ENCODE measurements at places on chromosomes 7 and 10.

- DNase-seq: no peak
Observed at GRCh38 chr10:78210548-78210947, 176.9 kb downstream of the RPS24 start.

DNA sequence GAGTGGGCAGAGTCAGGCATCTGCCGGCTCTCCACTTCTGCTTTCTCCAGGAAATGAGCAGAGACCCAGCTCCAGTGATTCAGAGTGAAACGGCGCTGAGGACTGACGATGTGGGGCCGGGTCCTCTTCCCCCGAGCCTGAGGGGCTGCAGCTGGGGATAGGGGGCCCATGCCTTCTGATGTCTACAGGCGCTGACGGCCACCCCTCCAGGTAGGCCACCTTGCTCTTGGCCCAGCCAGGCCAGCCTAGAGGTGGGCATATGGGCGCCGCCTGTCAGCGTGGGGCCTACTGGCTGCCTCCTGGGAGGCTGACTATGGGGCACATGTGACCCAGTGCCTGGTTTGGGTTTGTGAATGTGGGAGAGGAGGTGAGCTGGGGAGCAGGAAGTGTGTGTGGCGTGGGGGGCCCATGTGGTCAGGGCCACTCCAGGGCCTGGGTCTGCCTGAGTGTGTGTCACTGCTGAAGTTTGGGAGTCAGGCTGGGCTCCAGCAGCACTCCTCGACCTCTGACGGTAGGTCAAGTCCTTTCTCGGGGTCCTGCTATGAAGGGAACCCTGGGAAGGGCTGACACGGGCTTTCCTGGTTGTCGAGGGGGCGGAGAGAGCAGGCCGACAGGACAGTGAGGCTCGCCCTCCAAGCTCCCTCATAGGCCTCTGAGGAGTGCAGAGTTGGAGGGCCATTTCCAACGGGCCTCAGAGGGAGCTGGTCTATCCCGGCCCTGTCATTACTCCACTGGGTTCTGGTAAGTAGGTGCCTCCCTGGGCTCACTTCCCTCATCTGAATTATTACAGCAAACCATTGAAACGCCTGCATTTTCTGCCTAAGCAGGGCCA, at the start of gene WDFY4:
Gene WDFY4 (plus strand): TSS at position 82 of the 832 bp plus-strand sequence. CDS start 24,860 bp downstream, outside the sequence.
- DNase-seq: no peak

DNA sequence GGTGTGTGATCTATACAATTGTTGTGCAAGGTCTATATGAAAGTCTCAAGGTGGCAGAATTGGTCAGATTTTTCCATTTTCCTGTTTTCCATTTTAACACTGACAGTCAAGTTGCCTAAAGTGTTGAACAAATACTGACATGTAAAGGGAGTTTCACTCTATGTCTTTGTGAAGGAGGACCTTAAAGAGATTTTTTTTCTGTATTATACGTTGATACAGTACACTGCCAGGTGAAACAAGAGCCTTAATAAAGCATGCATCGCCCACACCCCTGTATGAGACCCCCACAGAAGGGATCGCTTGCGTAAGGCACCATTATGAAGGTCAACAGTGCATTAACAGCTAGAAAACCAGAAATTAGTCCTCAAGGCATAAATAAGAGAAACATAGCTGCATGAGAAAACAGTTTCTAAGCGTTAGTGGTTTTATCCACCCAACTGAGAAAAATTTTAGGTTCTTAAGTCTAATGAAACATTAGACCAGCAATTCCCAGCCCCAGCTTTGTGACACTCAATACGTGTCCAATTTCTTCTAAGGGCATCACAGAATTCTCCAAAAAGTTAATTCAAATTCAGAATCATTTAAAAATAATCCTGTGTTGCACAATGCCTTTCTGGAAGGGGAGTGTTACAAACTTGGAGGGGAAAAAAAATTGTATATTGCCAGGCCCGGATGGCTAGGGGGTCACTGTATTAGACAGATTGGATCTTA, 6.9 kb downstream of the KLF6 start:
- DNase-seq: peak; percentile 51

DNA sequence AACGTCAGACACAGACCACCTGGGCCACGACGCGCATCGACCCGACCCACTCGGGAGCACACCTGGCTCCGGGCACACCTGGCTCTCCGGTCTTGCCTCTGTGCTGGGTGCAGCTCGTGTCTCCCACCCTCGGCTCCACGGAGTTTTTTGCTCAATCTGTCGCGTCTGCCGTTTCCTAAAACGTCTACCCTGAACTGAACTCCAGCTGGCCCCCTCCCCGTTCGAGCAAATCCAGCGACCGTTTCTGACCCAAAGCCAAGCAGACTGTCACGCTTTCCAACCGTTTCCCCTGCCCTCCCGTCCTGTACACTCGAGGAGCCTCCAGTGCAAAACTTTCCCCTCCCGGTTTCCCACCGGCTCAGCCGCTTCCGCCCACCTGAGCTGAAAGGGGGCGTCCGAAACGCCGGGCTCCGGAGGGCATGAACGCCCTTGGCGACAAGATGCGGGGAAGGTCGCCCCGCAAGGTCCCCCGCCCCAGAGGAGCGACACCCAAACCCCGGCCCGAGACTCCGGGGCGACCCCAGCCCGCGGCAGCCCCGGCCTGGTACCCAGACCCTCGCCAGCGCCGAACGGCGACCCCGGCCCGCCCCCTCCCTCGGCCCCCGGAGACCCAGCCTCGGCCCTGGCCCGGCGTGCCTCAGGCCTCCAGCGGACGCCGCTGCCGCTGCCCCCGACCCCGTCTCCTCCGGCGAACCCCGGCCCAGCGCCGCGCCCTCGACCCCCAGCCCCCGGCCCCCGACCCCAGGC, 557 bp downstream of the CYTH3 start:
- DNase-seq: peak; percentile 63

DNA sequence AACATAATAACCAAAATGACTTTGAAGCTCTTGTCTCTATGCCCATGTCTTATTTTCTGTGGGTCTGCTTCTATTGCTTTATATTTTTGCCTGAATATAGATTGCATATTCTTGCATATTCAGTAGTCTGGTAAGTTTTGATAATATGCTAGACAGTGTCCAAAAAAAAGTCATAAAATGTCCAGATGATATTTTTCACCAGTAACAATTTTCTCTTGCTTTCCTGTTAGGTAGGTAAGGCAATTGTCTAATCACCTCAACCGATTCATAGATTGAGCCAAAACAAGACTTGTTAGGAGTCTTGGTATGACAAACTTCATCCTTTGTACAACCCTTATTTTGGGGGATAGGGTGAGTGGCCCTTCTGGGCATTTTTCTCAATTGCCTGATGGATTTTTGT, 277.0 kb upstream of the NRP1 start:
- DNase-seq: no peak

DNA sequence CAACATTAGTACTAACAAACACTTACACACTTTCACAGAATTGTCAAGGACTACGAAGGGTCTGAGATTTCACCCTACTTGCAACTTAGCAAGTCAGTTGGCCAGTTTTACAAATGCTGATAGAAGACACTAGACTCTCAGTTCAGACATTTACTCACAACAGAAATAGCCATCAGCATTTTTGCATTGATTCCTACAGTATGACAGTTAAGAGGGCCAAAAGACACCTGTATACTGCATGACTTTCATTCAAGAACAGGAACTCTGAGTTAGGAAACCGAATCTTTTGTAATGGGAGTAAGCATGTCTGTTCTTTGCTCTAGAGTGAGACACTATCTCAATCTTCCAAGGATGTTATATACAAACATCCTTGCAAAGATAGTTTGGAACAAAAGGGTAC, 40.9 kb downstream of the FAM204A start:
- no peak for DNase-seq

GRCh38 chr7:39582536-39582935, 16.3 kb downstream of the YAE1 start:
- DNase-seq: no peak

DNA sequence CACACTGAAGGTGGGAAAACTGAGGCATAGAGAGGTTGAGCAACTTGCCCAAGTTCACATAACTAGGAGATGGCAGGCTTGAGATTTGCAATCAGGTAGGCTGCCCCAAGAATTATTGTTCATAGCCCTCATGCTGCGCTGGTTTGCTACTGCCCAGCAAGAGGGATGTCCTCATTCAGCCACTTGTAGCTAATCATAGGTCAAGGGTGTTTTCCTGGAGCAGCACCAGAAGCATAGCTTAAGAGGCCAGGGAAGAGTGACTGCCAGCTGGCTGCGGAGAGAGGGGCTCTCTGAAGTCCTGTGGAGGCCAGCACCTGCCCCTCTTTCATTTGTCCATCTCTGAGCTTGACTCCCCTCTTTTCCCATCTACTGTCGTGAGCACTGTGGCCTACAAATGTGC, 15.0 kb downstream of the CDHR3 start:
- peak; percentile 93 for DNase-seq

- DNase-seq: no peak
Observed at GRCh38 chr10:133277277-133277992, 767 bp upstream of the ADAM8 start.

- no peak for DNase-seq
Observed at GRCh38 chr10:10865913-10866312, 151.8 kb upstream of the CELF2 start.

GRCh38 chr7:3065724-3066143, 22.1 kb upstream of the CARD11 start:
- peak; percentile 42 for DNase-seq

- DNase-seq: peak; percentile 80
Observed at GRCh38 chr7:35035511-35035961, 1.7 kb downstream of the DPY19L1 start.

- DNase-seq: no peak
Observed at GRCh38 chr7:127689194-127689772, 37.3 kb downstream of the SND1 start.

DNA sequence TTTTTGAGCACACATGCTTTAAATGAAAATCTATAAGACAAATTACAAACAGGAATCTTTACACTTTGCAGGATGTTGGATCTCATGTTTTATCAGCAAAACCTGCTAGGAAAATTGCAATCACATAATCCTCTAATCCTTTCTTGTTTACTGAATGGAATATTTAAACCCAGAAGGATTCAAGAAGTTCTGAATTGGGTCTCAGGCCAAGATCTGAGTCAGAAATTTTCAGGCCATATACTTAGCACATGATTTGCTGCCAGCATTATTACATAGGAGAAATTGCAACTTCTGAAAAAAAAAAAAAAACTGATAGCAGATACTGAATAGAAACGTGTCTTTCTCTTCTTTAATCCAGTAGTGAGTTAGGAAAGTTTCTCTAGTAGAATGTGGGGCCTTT, 1005.3 kb upstream of the POT1 start:
- peak; percentile 72 for DNase-seq

GRCh38 chr7:107048783-107049418, 4.4 kb downstream of the PRKAR2B start:
- DNase-seq: no peak

DNA sequence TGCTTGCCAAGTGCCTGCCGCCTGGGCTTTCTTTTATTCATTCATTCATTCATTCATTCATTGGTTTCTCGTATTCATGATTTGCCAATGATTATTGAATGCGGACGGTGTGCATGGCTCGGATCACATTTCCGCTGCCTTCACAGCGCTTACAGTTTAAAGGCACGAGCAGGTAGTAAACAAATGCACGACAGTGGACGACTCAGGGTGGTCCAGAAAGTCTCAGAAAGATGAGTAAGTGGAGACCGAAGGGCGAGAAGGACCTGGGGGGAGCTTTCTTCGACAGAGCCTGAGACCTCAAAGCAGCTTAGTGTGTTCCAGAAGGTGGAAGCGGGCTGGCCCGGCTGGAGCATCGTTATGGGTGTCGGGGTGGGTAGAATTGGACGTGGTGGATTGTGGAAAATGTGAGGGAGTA, 506 bp downstream of the MCM10 start:
- peak; percentile 68 for DNase-seq

GRCh38 chr7:116730097-116731022, 58.4 kb downstream of the MET start:
- peak; percentile 44 for DNase-seq

DNA sequence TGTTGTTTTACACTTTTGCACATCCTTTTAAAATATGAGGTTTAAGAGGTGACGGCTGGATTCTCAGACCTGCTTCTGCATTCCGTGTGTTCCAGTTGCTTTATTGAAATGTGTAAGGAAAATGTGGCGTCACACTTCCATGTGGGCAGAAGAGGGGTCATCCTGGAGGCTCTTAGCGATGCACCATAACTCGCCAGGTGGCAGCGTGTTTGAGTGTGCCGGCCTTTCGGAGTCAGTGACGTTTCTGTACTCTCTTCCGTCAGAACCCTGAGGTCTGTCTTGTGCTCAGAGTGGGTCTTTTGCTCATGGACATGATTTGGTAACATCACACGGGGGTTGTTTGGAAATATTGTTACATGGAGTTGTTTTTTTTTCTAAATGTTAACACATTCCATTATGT, 9.1 kb downstream of the PPP2R2D start:
- no peak for DNase-seq

DNA sequence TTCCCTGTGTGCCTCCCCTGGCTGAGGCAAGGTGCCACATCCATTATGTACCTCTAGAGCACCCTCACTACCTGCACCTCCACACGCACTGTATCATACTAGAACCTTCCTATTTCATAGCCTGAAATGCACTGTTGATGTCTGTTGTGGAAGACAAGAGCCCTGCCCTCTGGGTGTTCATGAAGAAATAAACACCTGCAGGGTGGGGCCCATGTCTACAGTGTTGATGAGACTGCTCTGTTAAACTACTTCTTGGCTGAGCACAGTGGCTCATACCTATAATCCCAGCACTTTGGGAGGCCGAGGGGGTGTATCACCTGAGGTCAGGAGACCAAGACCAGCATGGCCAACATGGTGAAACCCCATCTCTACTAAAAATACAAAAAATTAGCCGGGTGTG, 14.0 kb downstream of the SORBS1 start:
- DNase-seq: no peak

- DNase-seq: no peak
Observed at GRCh38 chr7:150476285-150476684, 25.9 kb downstream of the GIMAP8 start.

GRCh38 chr10:693506-693905, 4.0 kb upstream of the DIP2C start:
- DNase-seq: no peak

DNA sequence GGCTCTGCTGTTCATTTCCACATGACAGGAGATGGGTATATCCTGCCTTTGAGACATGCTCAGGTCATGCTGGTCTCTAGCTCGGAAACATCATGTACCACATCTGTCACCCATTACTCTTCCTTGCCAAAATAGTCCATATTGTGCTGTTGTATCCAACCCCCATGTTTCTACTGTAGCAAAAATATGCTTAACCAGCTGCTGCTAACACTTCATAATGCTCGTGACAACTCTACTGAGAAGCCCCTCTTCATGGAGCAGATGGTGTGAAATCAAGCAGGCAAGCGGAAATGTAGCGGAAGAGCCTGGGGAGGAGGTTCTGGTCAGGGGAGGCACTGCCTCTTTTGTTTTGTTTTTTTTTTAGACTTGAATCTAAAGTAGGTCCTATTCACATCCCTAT, 82.9 kb downstream of the NPY start:
- no peak for DNase-seq

DNA sequence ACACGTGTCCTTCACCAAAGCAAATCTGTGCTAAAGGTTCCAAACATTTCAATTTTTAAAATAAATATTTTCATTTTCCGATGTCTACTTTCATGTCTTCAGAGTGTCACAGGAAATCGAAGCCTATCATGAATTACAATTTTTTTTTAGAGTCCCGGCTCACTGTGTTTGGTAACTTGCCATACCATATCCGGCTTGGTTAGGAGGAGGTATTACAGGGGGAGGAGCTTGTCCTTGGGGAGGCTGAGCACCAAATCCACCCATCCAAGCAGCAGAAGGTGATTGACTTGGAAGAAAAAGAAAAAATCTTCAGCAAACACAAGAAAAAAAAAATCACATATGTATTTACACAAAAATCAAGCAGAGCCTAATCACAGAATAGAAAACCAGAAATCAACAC, 21.3 kb downstream of the TIAL1 start:
- no peak for DNase-seq
